ENCODE measurements at places on chromosomes 6 and 20.

DNA sequence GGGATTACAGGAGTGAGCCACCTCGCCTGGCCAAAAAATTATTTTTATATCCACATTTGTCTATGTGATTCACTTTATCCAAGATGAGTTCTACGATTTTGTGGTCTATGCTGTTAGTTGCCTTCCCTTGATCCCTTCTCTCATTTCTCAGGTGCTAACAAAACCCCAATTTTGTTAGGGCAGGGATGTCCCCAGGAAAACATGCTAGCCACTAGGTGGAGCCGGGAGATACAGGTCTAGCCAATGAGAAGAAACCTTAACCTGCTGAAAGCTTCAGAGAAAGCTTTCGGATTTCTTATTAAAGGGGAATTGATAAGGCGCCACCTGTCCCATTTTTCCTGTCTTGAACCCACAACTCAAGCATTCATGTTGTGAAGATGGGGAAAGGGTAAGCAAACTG, 167.4 kb upstream of the OLIG3 start:
- peak; percentile 45 for DNase-seq
- H3K4me3 ChIP-seq, result no peak overlapping the region
- H3K27ac ChIP-seq, result no peak overlapping the region
- no peaks in the 10 kb centered on the region for H3K36me3 ChIP-seq

DNA sequence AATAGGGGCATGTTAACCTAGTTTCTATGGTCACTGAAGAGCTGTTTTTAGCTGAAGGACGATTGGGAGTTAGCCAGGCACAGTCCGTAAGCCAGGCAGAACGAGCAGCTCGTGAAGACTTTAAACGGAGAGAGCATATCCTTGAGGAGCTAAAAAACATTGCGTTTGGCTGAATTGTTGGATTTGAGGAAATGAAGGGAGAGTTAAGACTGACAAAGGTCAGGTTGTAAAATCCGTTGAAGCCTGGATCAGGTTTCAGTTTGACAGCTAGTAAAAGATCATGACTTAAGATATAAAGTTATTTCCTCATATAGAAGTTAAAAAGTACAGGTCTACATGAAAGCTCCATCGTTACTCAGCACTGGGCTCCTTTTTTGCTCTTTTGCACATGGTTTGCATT, 2.8 kb downstream of the DBNDD2 start:
- no peak overlapping the region for H3K4me3 ChIP-seq
- peaks cover 20% of the 10 kb centered on the region for H3K36me3 ChIP-seq
- H3K27me3 ChIP-seq, result no peaks in the 10 kb centered on the region
- H3K4me1 ChIP-seq, result peaks cover 3% of the 10 kb centered on the region
- no peak for DNase-seq

- H3K27ac ChIP-seq, result peak overlapping the region; percentile 72
- no peaks in the 10 kb centered on the region for H3K27me3 ChIP-seq
- H3K4me3 ChIP-seq, result no peak overlapping the region
Measured at GRCh38 chr6:157764178-157765068, 58.6 kb upstream of the SNX9 start.

DNA sequence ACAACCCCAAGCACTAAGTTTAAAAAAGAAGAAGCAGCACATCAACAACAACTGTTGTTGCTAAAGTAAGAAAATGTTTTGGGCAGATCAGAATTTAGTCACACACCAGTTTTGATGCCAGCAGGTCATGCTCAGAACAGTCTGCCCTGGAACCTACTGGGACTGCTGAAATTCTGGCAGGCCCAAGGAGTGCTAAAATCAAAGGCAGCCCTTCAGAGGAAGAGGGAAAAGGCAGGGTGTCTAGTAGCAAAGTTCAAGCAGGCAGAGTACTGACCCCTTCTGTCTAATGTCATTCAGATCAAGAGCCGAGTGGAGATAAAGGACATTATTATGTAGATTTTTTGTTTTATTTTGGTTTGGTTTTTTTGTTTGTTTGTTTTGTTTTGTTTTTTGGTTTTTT, 96.6 kb upstream of the LOC128125822 start:
- no peaks in the 10 kb centered on the region for H3K4me1 ChIP-seq
- H3K27me3 ChIP-seq, result no peaks in the 10 kb centered on the region
- no peaks in the 10 kb centered on the region for H3K36me3 ChIP-seq
